ENCODE measurements at places on chromosomes 1 and 21.

DNA sequence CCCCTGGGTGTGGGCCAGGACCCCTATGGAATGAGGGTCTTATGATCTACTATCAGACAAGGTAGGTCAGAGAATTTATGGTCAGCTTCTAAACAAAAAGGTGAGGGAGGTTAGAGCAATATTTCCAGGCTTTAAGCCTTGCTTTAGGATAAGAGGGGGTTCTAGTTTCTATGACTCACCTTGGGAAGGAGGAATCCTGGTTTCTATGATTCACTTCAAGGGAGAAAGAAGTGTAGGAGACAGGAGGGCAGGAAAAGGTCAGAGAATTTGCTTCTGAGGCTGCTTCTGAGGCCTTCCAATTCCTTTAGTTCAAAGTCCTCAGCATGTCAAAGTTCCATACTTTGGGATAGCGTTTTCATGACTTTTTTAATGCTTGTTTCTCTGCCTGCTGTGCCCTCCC lies 35.2 kb downstream of the RGL1 start:
- no peak for DNase-seq

DNA sequence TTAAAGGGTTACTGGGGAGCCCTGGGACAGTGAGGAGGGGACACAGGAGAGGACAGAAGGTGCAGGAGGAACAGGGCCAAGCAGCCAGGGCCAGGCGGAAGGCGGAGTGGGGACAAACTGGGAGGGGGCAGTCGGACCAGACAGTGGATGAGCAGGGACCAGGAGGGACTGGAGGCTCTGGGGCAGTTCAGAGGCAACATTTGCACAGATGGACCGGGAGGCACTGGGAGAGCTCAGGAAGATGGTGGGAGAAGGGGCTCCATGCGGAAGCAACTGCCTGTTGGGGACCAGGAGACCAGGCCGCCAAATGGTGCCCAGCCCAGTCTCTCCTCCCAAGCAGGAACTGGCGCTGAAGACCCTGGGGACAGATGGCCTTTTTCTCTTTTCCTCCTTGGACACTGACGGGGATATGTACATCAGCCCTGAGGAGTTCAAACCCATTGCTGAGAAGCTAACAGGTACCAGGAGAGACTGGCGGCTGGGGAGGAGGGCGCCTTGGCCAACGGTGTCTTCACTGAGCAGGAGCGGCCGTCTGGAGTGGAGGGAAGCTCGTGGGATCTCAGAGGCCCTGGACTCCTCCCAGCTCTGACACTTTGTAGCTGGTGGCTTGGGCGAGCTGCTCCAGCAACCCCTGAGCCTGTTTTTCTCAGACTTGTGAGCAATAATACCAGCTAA lies 847 bp downstream of the SELENON start:
- DNase-seq, result no peak

GRCh38 chr1:14655385-14655784 lies 56.9 kb downstream of the KAZN start:
- DNase-seq, result no peak

DNA sequence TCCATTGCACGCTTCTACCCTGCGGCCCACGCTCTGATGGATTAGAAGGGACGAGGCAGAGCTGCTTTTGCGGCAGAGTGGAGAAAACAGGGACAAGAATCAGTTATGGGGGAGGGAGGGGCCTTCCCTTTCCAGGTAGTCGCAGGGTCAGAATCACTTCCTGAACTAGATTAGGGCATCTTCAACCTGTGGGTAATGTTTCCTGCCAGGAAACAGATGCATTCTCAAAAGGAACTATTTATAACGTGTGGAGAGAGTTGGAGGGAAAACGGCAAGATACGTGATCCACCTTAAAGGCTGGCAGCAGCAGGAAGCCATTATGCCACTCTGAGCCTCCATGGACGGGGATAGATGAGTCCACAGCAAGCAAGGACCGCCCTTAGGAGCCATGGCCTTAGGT lies 59.9 kb upstream of the CNTN2 start:
- no peak for DNase-seq

- no peak for DNase-seq
These were observed 28.9 kb downstream of the SLC35F3 start for GRCh38 chr1:233933339-233933738.

DNA sequence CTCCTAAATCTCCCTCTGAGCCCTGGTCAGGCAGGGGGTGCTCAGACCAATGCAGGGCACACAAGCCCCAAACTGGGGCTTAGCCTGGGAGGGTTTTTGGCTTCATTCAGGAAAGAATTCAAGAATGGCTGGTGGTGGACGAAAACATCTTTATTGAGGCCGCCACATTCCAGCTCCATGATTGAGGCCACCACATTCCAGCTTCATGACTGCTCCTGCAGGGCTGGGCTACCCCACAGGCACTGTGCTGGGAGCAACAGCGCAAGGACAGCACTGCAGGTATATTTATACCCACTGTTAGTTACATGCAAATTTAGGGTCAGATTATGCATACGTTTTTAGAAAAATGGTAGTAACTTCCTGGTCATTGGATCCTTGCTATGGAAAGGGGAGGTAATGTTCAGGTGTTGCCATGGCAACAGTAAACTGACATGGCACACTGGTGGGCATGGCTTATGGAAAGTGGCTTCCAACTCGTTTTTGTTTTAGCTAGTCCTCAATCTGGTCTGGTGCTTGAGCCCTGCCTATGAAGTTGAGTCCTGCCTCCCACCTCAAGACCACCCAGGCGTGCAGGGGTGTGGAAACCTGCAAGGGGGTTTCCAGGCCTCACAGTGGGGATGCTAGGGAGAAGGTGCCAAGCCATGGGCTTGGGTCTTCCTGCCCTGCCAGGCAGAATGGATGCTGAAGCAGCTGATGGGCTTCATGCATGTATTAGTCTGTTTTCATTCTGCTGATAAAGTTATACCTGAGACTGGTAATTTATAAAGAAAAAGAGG lies 348.7 kb upstream of the AJAP1 start:
- DNase-seq, result no peak

DNA sequence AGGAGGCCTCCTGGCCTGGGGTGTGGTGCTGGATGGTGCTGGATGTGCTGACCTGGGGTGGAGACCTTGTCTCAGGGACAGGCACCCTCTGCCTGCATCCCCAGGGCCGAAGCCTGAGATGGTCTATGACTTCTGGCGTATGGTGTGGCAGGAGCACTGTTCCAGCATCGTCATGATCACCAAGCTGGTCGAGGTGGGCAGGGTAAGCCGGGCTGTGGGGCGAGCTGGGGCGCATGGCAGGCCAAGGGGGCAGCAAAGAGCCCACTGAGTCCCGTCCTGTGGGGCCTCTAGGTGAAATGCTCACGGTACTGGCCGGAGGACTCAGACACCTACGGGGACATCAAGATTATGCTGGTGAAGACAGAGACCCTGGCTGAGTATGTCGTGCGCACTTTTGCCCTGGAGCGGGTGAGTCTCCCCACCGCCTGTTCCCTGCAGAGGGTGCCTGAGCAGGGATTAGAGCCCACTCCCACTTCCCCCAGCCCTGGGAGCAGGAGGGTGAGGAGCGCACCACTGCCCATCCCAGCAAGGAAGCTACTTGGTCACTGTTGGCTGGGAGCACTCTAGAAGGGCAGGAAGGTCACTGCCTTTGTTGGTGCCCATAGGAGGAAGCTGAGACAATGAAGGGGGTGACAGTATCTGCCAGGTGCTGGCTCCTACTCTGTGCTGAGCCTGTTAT lies 75.2 kb downstream of the PTPRU start:
- no peak for DNase-seq

GRCh38 chr1:198165927-198166647 lies 9.3 kb downstream of the NEK7 start:
- no peak for DNase-seq

- peak; percentile 50 for DNase-seq
These were observed at the start of gene EFNA3 for GRCh38 chr1:155078469-155079209. Gene EFNA3 (plus strand): TSS chr1:155078837. CDS start chr1:155078942, 105 bp downstream.

DNA sequence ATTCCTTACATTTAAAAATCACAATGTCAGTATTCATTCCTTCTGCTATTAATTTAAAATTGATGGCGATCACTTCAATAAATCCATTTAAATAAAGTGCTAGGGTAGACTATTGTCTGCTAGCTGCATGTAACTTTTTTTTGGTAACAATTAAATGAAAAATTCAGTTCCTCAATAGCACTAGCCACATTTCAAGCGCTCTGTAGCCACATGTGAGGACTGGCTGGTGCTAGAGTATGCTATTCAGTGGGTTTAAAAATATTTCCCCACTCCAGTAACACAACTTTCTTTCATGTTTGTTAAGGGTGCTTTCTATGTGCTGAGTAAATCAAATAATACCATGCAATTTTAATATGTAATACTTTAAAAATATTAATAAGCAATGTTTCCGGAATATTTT lies 108.2 kb downstream of the LTN1 start:
- DNase-seq, result no peak

DNA sequence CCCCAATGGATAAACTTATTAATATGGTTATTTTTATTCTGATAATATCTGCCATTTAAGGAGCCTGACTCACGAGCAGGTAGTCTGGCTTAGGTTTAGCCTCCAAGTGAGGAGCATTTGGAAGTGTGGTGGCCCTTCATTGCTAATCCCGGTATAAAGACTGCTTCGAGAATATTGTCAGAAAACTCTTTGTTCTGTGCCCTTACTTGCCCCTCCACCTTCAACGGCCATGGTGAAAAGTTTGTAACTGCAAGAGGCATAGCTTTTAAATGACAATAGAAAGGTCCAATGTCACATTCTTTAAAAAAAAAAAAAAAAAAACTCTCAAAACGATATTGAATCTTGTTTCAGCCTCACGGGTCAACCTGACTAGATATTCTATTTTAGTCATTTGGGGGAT lies 157.4 kb upstream of the PROX1 start:
- DNase-seq, result no peak

GRCh38 chr1:28894785-28895184 lies 19.6 kb upstream of the EPB41 start:
- no peak for DNase-seq

GRCh38 chr1:213570487-213570886 lies 417.3 kb upstream of the PROX1 start:
- no peak for DNase-seq

GRCh38 chr1:65265296-65265650 lies 44.1 kb upstream of the DNAJC6 start:
- no peak for DNase-seq

DNA sequence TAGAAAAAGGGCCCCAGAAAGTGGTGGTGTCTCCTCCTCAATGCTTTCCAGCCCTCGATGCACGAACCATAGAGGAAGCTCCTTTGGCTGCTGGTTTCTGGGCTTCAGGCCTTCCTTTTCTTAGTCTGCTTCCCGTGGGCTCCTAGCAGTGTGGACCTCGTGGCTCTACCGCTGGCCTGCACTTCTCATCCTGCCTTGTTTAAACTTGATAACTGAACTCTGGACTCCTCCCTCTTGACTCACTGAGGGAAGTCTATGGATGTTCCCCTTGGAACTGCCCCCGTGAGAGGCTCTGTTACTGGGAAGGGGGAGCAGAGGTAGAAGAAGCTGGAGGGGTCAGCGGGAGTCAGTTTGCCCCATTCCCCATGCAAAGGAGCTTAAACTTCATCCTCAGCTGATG lies 75.3 kb upstream of the WDR26 start:
- no peak for DNase-seq

GRCh38 chr1:67280696-67281095 lies 27.0 kb upstream of the IL12RB2 start:
- no peak for DNase-seq

DNA sequence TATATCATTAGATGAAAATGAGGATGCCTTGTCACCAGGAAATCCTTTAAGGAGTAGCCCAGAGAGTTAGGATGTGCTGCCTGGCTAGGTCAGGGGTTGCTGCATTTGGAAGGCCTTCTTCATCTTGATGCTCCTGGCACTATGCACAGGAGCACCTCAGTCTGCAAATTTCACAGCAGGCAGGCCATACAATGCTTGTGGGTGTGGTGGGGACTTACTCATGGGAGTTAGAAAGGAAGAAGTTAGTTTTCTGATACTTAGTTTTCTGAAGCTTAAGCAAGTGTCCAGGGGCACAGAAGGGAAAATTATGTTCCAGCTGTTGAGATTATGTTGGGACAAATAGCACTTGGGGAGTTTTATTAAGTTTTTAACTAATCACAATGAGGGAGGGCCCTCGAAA lies 11.4 kb downstream of the HLX start:
- no peak for DNase-seq

DNA sequence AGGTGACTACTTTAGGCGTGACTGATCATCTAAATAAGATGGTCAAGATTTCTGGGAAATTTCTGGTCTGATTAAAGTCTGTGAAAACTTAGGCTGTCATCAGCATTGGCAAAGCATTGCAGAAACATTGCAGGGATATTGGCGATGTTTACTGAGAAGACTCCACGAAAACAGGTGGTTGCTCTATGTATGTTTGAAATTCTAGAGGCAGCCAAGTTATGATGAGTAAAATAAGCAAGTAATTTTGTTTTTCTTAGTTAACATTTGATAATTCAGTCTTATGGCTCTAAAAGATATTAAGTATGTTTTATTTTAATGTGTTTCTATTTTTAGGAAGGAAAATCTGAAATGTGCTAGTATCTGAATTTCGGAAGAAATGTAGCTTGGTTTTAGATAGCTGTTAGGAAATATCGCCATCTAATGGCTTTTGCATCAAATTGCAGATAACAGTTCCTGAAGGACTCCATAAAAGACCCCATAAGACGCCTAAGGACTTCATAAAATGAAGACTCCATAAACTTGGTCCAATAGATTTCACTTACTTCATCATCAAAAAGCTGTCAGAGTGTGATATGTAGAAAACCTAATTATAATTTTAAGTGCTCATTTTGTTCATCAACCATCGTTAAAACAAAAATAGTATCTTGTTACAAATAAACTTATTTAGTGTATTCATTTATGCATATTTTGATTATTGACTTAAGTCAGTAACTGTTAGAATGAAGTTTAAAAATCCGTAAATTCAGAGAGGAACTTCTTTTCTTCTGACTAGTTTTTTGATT lies 344.6 kb downstream of the RYR2 start:
- DNase-seq, result no peak

GRCh38 chr1:155070721-155071569 lies 7.4 kb downstream of the EFNA4 start:
- no peak for DNase-seq

DNA sequence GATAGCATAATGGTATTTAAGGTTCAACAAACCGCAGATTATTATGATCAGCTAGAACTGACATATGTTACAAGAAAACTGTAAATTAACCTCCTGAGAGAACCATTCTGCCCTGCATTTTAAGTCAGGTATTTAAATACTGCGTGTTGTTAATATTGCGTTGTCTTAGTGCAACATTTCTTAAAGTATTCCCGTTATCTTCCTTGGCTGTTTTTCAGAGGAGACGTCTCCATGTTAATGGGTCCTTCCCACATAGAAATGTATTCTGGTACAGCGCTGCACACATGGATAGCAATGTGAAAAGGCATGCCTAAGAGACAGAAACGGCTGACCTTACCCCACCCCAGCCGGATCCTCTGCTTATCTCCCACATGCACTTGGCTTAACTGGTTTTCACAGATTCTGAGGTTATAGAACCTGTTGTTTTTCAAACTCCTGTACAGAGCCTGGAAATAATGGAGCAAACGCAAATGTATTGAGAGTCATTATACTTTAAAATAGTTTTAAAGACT lies 22.8 kb upstream of the DEGS1 start:
- DNase-seq, result no peak

GRCh38 chr21:15442743-15443469 lies 286.9 kb upstream of the USP25 start:
- DNase-seq, result no peak
